ENCODE measurements at places on chromosomes 2 and 18. TPM values are rescaled to one million over a fixed set of nuclear protein-coding genes. Genes with fewer than 3 reads are reported as not detected.

CLEC4F gene
- total RNA-seq: 0.23 TPM

- peaks cover 16% of the 10 kb centered on the region for H3K4me1 ChIP-seq
- no peak for DNase-seq
- no peaks in the 10 kb centered on the region for H3K36me3 ChIP-seq
- peaks cover 2% of the 10 kb centered on the region for H3K27me3 ChIP-seq
These were observed 5.8 kb upstream of the CCDC88A start for GRCh38 chr2:55425431-55425831.

- H3K4me3 ChIP-seq: no peak overlapping the region
- H3K36me3 ChIP-seq: no peaks in the 10 kb centered on the region
- H3K27ac ChIP-seq: no peak overlapping the region
- peaks cover 58% of the 10 kb centered on the region for H3K4me1 ChIP-seq
- DNase-seq: no peak
- H3K27me3 ChIP-seq: no peaks in the 10 kb centered on the region
These were observed 74.0 kb downstream of the MYO1B start for GRCh38 chr2:191319186-191319585.

GRCh38 chr2:137521653-137522619 is 442.3 kb upstream of the HNMT start:
- no peak for DNase-seq
- no peak overlapping the region for H3K27ac ChIP-seq
- no peaks in the 10 kb centered on the region for H3K36me3 ChIP-seq

ABHD3 gene
- 13.8 TPM for total RNA-seq

TEKT4 gene
- total RNA-seq: not detected

GYPC gene
- total RNA-seq: 154 TPM

- H3K4me3 ChIP-seq: no peak overlapping the region
- no peaks in the 10 kb centered on the region for H3K36me3 ChIP-seq
- no peak overlapping the region for H3K27ac ChIP-seq
- no peaks in the 10 kb centered on the region for H3K27me3 ChIP-seq
These were observed 18.8 kb downstream of the ZNF385B start for GRCh38 chr2:179842498-179843153.

DNA sequence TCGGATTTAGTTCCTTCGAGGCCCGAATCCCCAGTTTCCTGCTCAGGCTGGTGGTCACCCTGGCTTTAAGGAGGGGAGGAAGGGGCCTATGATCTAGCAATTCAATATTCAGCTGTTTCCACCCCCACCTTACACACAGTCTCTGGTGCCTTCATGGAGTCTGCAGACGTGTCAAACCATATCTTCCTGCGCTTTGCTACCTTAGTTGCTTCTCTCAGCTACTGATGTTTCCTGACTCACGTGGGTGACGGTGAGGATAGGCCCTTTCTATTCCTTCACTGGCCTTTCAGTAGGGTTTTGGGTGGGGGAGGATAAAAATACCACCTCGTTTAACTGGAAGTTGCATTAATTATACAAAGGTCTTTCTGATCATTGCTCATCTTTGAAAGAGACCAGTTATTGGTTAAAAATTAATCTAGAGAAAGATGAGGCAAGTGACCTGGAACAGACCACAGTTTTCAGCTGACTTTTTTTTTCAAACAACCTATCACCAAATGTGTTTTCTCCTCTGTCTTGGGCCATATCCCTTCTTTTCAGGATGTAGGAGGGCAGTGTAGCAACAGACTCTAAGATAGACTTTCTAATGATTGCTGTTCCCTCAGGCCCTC is 49.7 kb downstream of the SH2D6 start:
- no peaks in the 10 kb centered on the region for H3K36me3 ChIP-seq
- H3K27ac ChIP-seq: peak overlapping the region; percentile 80
- peaks cover 17% of the 10 kb centered on the region for H3K4me1 ChIP-seq
- DNase-seq: no peak

GRCh38 chr18:41974796-41975201 is 19.8 kb downstream of the PIK3C3 start:
- H3K4me3 ChIP-seq: no peak overlapping the region
- H3K27ac ChIP-seq: no peak overlapping the region
- no peaks in the 10 kb centered on the region for H3K27me3 ChIP-seq
- no peaks in the 10 kb centered on the region for H3K4me1 ChIP-seq

GRCh38 chr2:128362176-128362888 is 43.7 kb upstream of the HS6ST1 start:
- H3K27ac ChIP-seq: peak overlapping the region; percentile 72
- H3K27me3 ChIP-seq: peaks cover 5% of the 10 kb centered on the region
- no peak for DNase-seq
- H3K36me3 ChIP-seq: peaks cover 4% of the 10 kb centered on the region
- no peak overlapping the region for H3K4me3 ChIP-seq
- peaks cover 20% of the 10 kb centered on the region for H3K4me1 ChIP-seq

DNA sequence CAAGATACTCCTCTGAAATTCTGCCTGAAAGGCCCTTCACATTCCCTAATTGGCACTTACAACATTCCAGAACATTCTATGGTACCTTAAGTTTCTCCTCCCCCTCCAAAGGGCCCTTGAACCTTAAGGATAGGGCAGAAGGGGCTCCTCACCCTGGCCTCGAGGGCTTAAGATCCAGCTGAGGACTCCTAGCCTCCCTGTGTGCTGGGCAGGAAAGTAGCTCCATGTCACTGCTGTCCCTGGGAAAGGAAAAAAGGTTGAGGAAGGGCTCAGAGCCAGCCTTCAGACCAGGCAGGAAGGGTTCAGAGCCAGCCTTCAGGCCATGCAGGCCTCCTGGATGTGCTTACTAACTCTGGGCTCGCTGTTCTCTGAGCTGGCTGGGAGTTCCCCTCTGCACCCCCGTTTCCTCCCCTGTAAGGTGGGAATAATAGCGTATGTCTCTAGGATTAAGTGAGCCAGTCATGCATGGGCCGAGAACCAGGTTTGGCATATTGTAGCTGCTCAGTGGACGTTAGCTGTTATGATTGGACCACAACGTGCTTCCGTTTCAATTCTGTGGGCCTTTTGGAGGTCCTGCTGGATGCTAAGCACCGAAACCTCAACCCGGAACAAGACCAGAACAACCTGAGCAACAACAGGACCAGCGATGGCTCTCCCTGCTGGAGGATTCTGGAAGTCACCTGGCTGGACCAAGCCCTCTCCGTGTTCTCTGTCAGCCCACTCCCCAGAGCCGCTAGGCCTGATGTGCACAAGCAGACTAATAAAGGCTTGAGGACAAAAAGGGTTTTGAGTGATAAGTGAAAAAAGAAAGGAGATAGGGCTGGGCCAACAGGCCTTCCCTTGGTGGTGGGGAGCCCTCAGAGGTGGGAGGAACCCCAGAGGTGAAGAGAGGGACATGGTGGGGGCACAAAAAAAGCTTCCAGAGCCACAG is 1.0 kb upstream of the B3GNT7 start:
- no peak for DNase-seq
- no peaks in the 10 kb centered on the region for H3K36me3 ChIP-seq
- H3K4me3 ChIP-seq: peak overlapping the region; percentile 83
- H3K4me1 ChIP-seq: peaks cover 3% of the 10 kb centered on the region

G6PC2 gene
- total RNA-seq: not detected

PROKR1 gene
- total RNA-seq: 0.38 TPM

GRB14 gene
- total RNA-seq: 5.8 TPM

CYBRD1 gene
- total RNA-seq: 10.1 TPM

- DNase-seq: peak; percentile 8
- H3K27me3 ChIP-seq: no peaks in the 10 kb centered on the region
- H3K4me1 ChIP-seq: no peaks in the 10 kb centered on the region
- no peak overlapping the region for H3K4me3 ChIP-seq
- no peak overlapping the region for H3K27ac ChIP-seq
These were observed 476.3 kb upstream of the VWC2L start for GRCh38 chr2:213934560-213934959.

GKN2 gene
- 0.36 TPM for total RNA-seq

GRCh38 chr18:778194-778927 is 33.7 kb downstream of the YES1 start:
- H3K27me3 ChIP-seq: peaks cover 3% of the 10 kb centered on the region
- H3K4me1 ChIP-seq: peaks cover 61% of the 10 kb centered on the region
- no peak overlapping the region for H3K4me3 ChIP-seq
- peak overlapping the region; percentile 74 for H3K27ac ChIP-seq
- DNase-seq: no peak

DNA sequence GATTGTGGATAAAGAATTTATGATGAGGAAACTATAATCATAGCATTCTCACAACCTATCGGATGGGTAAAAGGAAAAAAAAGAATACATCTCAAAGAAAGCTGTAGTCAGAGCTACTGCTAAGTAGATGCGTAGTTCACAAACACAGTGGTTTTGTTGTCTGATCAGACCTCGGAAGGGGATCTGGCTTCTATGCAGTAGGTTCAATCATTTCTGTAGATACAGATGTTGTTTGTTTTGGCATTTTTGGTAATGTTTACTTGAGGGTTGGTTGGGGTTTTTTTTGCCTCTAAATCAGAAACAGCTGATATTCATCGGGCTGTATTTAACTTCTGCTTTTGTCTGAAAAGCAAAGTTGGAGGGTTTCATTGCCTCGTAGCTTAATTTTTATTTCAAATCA is 42.1 kb downstream of the NPAS2 start:
- H3K4me1 ChIP-seq: peaks cover 11% of the 10 kb centered on the region
- DNase-seq: no peak
- no peak overlapping the region for H3K4me3 ChIP-seq

- no peak for DNase-seq
- no peak overlapping the region for H3K4me3 ChIP-seq
- peaks cover 3% of the 10 kb centered on the region for H3K27me3 ChIP-seq
- no peak overlapping the region for H3K27ac ChIP-seq
These were observed 154.7 kb downstream of the TSN start for GRCh38 chr2:121910139-121910538.

DNA sequence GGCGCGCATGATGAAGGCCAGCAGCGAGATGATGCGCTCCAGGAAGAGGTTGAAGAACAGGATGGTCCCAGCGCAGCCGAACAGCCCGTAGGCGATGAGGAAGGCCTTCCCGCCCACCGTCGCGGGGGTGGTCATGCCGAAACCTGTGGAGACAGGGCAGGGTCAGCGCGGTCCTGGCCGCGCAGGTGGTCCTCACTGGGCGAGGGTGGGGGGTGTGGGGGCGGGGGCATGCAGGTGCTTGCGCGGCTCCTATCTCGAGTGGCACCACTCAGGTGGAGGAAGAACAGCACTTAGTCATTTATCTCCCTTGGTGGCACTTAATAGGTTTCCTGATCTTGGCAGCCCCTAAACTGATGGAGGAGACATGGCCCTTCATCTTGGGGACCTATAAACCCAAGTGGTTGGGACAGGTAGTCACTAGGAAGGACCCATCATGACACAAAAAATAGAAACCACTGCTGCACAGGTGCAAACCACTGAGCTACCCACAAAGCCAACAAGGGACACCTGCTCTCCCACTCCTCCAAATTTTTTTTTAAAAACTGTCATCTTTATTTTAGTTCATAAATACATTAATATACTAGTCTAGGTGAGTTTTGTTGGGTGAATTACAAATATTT is 118.8 kb downstream of the MSH2 start:
- no peaks in the 10 kb centered on the region for H3K36me3 ChIP-seq
- H3K27ac ChIP-seq: no peak overlapping the region
- no peak overlapping the region for H3K4me3 ChIP-seq
- H3K27me3 ChIP-seq: peaks cover 8% of the 10 kb centered on the region
- no peaks in the 10 kb centered on the region for H3K4me1 ChIP-seq

GRCh38 chr2:130720528-130720927 is 8.3 kb upstream of the GPR148 start:
- H3K27me3 ChIP-seq: peaks cover 3% of the 10 kb centered on the region
- H3K4me1 ChIP-seq: no peaks in the 10 kb centered on the region
- DNase-seq: no peak
- H3K4me3 ChIP-seq: no peak overlapping the region

- DNase-seq: no peak
- no peak overlapping the region for H3K27ac ChIP-seq
- H3K36me3 ChIP-seq: no peaks in the 10 kb centered on the region
- no peaks in the 10 kb centered on the region for H3K4me1 ChIP-seq
- H3K27me3 ChIP-seq: no peaks in the 10 kb centered on the region
- H3K4me3 ChIP-seq: no peak overlapping the region
These were observed 136.8 kb upstream of the OTOS start for GRCh38 chr2:240277073-240277806.

DNA sequence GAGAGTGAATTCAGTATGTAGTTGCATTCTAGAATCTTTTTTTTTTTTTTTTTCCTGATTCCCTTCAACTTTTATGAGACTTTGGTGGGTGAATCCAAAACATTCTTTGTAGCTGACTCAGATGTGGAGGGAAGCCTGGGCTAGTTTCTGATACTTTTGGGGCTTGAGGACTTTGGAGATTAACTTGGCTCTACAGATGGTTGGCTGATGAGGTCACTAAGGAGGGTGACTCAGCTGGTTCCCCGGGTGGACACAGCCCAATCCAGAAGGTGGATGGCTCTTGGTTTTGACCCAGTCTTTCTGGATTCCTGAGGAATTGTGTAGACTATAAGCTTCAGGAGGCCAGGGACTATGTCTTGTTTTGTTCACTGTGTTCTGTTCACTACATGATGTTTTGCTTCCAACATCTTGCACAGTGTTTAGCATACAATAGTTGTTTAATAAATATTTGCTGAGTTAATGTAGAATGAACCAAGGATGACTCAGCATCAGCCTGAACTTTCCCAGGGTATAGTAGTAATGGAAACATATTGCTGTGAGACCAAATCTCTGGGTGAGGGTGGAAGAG is 30.5 kb downstream of the LAMA3 start:
- no peaks in the 10 kb centered on the region for H3K27me3 ChIP-seq
- no peaks in the 10 kb centered on the region for H3K36me3 ChIP-seq
- no peak overlapping the region for H3K4me3 ChIP-seq

- H3K27ac ChIP-seq: no peak overlapping the region
- H3K4me3 ChIP-seq: no peak overlapping the region
- no peak for DNase-seq
- H3K36me3 ChIP-seq: no peaks in the 10 kb centered on the region
- no peaks in the 10 kb centered on the region for H3K4me1 ChIP-seq
These were observed 179.5 kb upstream of the BCL2L11 start for GRCh38 chr2:110941226-110941625.

DNA sequence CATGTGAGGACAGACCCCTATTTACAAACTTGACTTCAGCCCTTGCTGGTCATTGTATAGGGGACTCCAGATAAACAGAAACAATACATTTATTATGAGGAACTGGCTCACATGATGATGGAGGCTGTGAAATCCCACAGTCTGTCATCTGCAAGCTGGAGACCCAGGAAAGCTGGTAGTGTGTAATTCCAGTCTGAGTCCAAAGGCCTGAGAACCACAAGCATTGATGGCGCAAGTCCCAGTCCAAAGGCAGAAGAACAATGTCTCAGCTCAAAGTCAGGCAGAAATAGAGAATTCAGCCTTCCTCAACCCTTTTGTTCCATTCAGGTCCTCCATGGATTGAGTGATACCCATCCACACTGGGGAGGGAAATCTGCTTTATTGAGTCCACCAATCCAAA is 28.1 kb upstream of the SPP2 start:
- peaks cover 15% of the 10 kb centered on the region for H3K4me1 ChIP-seq
- H3K36me3 ChIP-seq: peaks cover 8% of the 10 kb centered on the region
- no peak overlapping the region for H3K27ac ChIP-seq

HOXD13 gene
- not detected for total RNA-seq

All from endothelial cell (in vitro differentiated cells).